ELR (cell line): ENCODE measurements at places on chromosomes 7 and 10.

GRCh38 chr7:32890010-32890792, 1.4 kb downstream of the KBTBD2 start:
- peak; percentile 80 for DNase-seq

DNA sequence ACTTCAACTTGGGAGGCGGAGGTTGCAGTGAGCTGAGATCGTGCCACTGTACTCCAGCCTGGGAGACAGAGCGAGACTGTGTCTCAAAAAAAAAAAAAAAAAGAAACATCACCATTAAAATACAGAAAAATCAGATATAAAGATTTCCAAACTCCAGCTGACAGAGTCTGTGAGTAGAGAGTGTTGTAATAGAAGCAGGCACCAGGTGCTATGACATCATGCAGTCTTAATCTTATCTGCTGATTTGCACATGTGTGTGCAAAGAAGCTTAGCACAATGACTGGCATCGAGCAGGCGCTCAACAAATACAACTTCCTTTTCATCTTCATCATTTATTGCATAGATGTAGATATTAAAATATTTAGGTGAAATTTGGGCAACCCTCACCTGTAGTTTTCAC, 92.2 kb downstream of the PRKCQ start:
- no peak for DNase-seq

DNA sequence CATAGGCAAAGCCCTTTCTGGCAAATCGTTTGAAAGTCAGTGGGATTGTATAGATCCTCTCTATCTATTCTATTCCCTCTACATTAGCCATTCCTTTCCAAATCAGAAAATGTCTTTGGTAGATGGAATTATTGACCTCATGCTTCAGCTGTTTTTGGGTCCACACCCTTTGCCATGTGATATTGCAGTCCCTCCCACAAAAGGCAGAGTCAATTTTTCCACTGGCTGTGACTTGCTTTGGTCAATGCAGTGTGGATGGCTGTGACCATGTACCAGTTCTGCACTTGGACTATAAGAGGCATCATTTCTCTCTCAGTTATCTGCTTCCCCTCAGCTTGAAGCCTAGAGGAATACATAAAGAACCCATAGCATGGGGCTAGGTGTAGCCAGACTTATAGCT, 332.9 kb downstream of the PTEN start:
- no peak for DNase-seq

DNA sequence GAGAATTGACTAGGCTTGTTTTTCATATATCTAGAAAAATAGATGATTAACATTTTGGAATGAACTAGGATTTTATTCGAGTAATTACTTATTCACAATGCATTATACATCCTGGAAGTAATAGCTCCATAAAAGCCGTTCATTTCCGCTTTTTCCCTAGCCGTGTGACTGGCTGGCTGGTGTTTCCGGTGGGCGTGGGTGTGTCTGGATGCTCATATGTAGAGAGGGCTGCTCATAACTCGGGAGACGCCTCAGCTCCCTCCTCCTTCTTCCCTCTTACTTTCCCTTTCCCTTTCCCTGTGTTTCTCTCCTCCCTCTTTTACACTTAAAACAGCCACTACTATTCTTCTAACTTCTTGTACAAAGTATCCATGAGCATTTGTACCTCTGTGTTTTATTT, 187.7 kb upstream of the VSTM2A start:
- no peak for DNase-seq

- peak; percentile 51 for DNase-seq
These were observed 46.0 kb upstream of the PODXL start for GRCh38 chr7:131602304-131602993.

DNA sequence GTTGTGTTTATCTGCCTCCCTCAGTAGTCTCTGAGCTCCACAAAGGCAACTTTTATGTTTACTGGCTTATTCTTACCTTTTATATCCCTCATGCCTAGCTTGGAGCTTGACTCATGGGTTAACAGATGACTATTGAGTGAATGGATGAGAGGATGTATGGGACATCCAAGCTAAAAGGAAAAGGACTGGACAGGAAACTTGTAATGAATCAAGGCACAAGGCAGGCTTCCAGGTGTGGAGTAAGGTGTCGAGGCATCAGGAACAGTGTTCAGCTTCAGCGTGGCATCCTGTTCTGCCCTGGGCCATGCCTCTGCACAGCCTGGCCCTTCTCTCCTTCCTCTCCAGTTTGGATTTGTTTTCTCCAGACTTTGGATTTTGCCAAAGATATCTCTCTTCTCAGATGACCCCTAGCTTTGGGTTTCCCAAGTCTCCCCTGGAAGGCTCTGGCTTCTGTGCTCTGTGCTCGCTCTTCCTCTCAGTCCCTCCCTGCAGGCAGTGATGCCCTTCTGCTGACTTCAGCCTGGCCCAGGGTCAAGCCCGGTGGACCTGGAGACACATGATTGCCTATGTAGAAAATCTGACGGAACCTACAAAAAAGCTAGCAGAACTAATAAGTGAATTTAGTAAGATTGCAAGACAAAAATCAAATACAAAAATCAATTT, 367.3 kb downstream of the CXCL12 start:
- peak; percentile 12 for DNase-seq

DNA sequence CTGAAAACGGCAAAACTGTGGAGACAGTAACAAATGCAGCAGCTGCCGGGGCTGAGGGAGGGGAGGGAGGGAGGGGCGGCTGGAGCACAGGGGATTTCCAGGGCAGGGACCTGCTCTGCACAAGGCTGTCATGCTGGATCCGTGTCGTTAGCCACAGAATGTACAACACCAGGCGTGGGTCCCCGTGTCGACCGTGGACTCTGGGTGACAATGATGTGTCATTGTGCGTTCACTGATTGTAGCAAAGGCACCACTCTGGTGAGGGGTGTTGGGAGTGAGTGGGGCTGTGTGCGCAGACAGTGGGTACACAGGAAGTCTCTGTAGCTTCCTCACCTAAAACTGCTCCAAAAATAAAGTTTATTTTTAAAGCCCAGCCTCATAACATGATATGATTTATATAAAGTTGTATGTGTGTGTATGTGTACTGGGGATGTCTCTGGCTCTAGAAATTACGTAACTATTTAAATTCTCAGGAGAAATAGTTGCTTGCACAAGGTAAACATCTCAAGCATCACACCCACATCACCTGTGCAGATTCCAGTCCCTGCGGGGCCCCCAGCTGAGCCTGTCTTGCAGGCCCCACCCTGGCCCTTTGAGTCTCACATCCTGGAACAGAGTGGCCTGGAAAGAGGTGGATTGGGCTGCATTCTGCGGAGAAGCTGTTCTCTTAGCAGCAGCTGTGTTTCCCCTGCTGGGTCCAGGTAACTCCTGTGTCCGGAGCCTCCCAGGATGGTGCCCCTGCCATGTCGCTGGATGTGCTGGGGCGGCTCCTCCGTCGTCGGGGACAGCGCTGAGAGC, 135.7 kb downstream of the DYNC2I1 start:
- no peak for DNase-seq
